Activated CD4-positive, alpha-beta T cell treated with anti-CD3 and anti-CD28 coated beads for 1 hour (primary cell): ENCODE measurements at places on chromosomes 5 and 9.

DNA sequence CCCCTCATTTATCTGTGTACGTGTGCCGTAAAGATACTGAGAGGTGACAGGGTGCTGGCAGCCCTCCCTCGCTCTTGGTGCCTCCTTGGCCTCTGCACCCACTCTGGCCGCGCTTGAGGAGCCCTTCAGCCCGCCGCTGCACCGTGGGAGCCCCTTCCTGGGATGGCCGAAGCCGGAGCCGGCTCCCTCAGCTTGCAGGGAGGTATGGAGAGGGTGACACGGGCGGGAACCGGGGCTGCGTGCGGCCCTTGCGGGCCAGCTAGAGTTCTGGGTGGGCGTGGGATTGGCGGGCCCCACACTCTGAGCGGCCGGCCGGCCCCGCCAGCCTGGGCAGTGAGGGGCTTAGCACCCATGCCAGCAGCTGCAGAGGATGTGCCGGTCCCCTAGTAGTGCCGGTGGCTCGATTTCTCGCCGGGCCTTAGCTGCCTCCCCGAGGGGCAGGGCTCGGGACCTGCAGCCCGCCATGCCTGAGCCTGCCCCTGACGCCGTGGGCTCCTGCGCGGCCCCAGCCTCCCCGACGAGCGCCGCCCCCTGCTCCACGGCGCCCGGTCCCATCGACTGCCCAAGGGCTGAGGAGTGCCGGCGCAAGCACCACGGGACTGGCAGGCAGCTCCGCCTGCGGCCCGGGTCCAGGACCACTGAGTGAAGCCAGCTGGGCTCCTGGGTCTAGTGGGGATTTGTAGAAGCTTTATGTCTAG is 21.6 kb downstream of the NKX2-5 start:
- no peak for DNase-seq

- DNase-seq = no peak
Observed at GRCh38 chr9:99576876-99577275, 244.8 kb upstream of the NR4A3 start.

GRCh38 chr5:170788626-170789304 is 5.2 kb downstream of the GABRP start:
- DNase-seq = no peak

DNA sequence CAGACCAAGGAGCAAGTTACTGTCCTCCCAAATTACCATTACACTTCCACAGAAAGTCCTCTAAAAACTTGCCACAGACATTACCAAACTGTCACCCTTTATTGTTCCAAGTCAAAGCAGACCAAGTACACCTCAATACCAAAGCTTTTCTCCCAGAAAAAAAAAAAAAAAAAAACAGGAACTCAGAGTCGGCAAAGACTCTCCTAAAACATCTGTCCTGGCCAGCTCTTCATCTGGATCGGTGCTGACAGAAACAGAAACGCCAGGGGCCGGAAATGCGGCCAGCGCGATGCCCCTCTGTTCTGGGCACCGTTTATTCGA is 718 bp downstream of the DEPDC1B start:
- no peak for DNase-seq

DNA sequence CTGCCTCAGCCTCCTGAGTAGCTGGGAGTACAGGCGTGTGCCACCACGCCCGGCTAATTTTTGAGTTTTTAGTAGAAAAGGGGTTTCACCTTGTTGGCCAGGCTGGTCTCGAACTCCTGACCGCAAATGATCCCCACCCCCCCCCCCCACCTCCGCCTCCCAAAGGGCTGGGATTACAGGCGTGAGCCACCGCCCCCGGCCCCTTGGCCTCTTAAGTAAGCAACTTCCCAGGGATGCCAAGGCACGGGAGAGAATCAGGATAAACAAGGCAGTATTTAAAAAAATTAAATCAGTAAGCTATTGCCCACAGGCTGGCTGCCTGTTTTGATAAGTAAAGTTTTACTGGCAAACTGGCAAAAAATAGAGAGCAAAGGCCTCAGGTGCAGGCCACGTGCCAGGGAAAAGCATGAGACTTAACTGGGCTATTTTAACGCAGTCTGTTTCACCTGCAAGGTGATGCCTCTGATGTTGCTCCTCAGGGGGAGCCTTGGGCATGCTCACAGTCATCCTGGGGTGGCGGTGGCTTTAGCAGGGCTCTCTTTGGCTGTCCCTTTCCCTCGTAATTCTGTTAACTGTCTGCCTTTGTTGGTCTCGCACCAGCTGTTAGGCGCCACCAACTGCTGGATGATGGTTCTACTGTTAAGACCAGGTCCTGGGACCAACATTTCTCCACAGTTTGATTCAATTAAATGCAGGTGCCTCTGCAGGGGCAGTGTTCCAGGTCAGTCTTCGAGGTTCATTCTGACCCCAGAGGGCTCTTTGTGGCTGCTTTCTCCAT is 19.4 kb upstream of the RNF130 start:
- DNase-seq = no peak

- DNase-seq = no peak
Observed at GRCh38 chr9:102113191-102113590, 374.7 kb upstream of the GRIN3A start.

GRCh38 chr5:15366676-15367391 is 133.1 kb upstream of the FBXL7 start:
- DNase-seq = no peak

DNA sequence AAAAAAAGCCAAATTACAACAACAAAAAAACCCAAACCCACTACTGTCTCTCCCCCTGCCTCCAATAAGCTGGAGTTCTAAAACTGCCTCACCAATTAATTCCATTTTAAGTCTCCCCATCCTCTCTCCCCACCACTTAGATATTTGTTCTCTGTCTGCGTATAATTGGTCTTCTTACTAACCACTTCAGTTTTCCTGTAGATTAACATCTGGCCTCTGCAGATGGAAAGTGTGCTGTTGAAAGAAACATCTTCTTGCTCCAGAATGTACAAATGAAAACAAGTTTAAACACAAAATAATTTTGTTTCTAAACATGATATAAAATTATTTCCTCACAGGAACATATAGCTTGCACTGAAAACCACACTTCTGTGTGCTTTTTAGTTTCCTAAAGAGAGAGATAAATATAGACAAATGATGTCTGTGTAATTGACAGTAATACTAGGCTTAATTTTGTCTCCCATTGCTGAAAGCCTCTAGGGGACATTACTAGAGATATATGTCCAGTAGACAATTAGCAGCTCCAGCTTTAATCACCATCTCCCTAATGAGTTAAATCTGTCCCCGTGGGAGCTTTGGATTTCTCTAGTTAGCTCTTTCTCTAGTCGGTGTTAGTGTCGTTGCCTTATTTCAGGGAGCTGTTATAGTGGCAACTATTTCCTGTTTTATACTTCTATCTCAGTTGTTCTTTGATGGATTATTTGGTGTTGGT is 164.0 kb downstream of the ARHGAP26 start:
- no peak for DNase-seq
